ENCODE measurements at places on chromosomes 2 and 18.

- DNase-seq: peak; percentile 42
Observed at GRCh38 chr2:218291318-218292047, 820 bp downstream of the TMBIM1 start.

- no peak for DNase-seq
Observed at GRCh38 chr2:70627211-70627898, 73.7 kb upstream of the TGFA start.

- no peak for DNase-seq
Observed at GRCh38 chr2:147440734-147441133, 404.1 kb upstream of the ACVR2A start.

DNA sequence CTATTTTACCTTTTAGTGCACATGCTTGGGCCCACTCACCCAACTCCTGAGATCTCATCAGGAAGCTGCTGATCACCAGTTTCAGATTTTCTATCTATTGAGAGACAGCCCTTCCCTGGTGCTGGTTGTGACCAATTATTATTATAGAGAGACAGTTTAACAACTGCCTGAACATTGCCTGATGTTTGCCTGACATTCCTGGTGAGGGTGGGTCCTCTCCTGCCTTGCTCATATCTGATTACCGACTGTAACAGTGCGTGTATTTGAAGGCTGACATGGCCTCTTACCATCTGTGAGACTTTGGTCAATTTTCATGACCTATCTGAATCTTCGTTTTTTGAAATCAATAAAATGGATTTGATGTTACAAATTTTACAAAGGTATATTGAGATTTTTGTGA lies 39.0 kb downstream of the FAM171B start:
- DNase-seq: no peak

- DNase-seq: no peak
Observed at GRCh38 chr18:77162580-77162979, 30.0 kb upstream of the MBP start.

DNA sequence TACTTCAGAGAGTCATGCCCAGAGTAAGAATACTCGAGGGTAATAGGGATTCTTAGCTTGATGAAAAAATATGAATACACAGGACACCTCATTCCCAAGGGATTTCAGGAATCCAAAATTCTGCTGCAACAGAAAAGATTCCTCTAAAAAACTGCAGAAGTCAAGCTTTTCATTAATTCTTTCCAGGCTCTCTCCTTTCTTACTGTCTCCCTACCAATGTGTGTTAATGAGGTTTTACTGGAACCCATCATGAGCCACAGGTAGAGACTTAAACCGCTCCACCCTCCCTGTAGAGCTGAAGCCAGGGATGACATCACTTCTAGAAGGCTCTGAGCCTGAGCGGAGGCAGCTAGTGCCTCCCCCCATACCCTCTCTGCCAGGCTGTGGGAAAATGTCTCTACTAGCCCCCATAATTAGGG lies 3.4 kb downstream of the SDC1 start:
- DNase-seq: no peak

- no peak for DNase-seq
Observed at GRCh38 chr2:69644506-69644979, 1.0 kb upstream of the AAK1 start.
